ENCODE measurements at places on chromosomes 5 and 9.

- DNase-seq = no peak
Measured at GRCh38 chr5:76679231-76679630, 36.7 kb upstream of the F2R start.

DNA sequence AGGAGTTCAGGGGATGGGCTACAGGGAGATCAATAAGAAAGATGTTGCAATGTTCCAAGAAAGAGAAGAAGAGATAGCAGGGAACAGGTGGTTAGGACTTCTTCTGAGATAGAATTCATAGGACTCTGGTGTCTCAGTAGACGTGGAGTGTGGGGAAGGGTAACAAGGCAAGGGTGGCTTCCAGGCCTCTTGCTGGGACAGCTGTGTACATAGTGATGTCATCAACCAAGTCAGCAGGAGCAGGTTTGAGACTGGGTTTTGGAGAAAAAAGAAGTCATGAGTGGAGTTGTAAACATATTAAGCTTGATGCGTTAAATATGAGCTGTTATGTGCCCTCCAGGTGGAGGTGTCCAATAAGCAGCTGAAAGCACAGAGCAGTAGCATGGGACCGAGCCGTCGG, 211.8 kb upstream of the RASEF start:
- no peak for DNase-seq

- DNase-seq = no peak
Measured at GRCh38 chr9:124602204-124602603, 95.0 kb upstream of the NR5A1 start.

DNA sequence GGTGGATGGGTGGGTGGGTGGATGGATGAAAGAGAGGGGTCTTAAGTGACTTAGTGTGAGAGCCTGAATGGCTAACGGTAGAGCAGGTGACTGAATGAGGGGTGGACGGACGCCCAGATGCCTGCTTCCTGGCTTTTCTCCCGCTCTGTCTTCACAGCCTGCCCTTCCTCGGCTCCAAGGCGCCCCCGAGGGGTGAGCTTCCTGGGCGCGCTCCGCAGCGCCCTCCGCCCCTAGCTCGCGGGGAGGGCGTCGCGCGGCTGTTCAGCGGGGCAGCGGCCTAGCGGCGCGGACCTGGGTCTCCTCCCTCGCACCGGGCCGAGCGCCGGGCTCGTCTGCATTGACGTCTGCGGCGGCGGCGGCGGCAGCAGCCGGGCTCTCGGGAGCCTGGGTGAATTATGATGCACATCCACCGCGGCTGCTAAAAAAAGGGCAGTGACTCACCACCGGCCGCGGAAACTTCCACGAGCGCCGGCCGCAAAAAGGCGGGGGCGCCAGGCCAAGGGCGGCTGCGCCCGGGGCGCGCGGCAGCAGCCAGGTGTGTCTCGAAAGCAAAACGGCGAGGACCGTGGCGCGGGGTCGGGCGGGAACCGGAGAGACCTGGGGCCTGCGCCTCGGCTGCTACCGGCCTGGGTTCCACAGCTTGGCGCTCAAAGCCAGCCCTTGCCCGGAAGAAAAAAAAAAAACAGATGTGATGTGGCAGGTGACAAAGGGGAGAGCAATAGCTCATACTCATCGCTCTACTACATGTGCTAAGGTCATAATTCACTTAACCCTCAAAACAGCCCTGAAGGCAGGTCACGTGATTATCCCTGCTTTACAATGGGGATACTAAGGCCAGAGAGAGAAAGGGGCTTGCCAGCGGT, 143.0 kb upstream of the ADRA1B start:
- DNase-seq = no peak

GRCh38 chr9:15469406-15469805, 41.4 kb downstream of the PSIP1 start:
- peak; percentile 1 for DNase-seq

Measured in HFF-Myc (cell line).